ENCODE measurements at places on chromosomes 7 and 10.

- DNase-seq, result no peak
Measured at GRCh38 chr7:41822259-41822817, 119.4 kb upstream of the INHBA start.

- DNase-seq, result no peak
Measured at GRCh38 chr7:126449611-126450268, 803.0 kb downstream of the GRM8 start.

DNA sequence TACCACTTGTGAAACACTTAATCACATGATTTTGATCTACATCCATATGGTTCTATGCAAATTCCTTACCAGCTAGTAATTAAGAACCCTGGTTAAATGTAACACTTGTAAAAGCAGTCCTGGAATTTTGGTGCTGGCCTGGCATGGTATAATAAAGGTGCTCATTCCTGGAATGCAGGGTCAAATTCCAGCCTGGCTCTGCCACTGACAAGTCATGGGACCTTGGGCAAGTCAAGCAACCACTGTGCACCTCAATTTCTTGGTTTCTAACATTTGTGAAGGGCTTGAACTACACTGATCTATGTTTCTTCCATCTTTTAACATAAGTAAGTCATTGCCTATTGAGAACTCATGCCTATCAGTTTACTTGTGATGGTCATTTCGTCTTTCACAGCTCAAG, 91.9 kb upstream of the PIK3CG start:
- no peak for DNase-seq

DNA sequence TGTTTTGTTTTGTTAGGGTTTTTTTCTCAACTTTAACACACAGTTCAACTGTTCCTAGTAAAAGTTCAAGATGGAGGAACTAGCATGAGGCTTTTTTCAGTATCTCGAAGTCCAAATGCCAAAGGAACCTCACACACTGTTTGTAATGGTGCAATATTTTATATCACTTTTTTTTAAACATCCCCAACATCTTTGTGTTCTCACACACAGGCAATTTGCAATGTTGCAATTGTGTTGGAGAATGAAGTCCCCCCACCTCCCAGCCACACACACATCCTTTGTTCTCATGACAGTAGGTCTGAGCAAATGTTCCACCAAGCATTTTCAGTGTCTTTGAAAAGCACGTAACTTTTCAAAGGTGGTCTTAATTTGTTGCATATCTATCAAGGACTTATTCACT, 120.9 kb downstream of the TWIST1 start:
- no peak for DNase-seq

DNA sequence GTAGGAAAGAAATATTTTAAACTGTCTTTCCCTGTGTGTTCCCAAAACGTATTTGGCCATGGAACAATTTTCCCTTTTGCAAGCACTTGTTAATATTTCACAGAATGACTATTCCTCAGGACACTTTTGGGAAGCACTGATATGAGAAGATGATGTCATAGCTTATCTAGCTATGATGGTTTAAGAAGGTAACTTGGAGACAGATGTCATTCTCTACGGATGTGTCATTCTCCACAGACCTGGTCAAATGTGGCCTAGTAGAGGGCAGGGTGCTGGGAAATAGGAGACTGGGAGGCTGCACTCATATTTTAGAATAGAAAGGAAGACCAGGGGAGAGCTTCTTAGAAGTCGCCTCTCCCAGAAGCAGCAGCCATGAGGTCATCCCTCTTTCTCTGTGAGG, 220.7 kb upstream of the GLI3 start:
- no peak for DNase-seq

GRCh38 chr7:136064627-136065237, 87.6 kb upstream of the MTPN start:
- DNase-seq, result no peak

DNA sequence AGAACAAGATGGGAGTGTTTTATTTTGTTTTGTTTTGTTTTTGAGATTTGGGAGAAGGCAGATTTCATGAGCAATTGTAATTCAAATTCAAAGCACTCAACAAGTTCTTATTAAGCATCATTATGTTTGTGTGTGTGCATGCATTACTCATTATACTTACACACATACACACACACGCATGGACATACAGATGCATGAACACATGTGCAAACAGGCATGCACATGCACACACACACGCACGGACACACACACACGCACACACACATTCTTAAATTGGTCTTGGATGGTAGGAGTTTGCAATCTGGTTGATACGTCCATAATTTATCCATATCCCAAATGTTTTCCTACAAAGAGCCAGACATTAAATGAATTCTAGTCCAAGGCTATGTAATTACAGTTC, 702.8 kb downstream of the INHBA start:
- DNase-seq, result no peak

DNA sequence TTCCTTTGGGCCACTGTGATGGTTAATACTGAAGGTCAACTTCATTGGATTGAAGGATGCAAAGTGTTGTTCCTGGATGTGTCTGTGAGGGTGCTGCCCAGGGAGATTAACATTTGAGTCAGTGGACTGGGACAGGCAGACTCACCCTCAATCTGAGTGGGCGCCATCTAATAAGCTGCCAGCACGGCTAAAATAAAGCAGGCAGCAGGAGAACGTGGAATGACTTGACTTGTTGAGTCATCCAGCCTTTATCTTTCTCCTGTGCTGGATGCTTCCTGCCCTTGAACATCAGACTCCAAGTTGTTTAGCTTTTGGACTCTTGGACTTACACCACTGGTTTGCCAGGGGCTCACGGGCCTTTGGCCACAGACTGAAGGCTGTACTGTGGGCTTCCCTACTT, 1046.9 kb downstream of the TYW1 start:
- no peak for DNase-seq

DNA sequence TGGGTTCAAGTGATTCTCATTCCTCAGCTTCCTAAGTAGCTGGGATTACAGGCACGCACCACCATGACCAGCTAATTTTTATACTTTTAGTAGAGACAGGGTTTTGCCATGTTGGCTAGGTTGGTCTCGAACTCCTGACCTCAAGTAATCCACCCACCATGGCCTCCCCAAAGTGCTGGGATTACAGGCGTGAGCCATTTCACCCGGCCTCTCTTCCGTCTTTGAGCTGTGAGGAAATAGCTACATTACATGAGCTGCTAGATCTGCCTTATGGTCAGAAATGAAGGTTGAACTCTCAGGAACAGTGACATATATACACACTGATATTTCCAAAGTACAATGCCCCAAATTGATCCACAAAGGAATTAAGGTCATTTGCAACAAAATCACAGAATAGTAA, 2.4 kb downstream of the BLVRA start:
- DNase-seq, result no peak

- DNase-seq, result no peak
Measured at GRCh38 chr7:14938181-14938580, 35.6 kb upstream of the DGKB start.

GRCh38 chr7:17404006-17404405, 105.6 kb downstream of the AHR start:
- DNase-seq, result no peak

GRCh38 chr10:30883751-30884150, 147.9 kb downstream of the ZNF438 start:
- no peak for DNase-seq
